Suprapubic skin (tissue), 4 donors: ENCODE measurements at places on chromosomes 16 and 17.

GRCh38 chr16:85784813-85785212 lies 14.5 kb downstream of the EMC8 start:
- DNase-seq: no peak

DNA sequence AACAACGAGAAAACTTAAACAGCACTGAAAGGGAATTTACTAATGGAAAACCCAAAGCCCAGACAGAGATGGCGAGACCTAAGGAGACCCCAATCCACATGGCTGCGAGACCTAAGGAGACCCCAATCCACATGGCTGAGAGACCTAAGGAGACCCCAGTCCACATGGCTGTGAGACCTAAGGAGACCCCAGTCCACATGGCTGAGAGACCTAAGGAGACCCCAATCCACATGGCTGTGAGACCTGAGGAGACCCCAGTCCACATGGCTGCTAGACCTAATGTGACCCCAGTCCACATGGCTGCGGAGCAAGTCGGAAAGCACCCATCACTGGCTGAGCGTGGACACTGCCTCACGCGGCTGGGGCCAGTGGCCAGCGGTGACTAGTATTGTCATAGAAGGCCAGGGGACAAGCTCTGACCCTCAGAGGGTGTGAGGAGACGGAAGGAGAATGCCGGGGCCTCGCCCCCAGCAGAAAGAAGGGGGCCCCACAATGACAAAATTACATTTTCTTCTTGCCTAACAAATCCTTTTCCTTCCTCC lies 241.8 kb downstream of the C16orf95 start:
- no peak for DNase-seq

DNA sequence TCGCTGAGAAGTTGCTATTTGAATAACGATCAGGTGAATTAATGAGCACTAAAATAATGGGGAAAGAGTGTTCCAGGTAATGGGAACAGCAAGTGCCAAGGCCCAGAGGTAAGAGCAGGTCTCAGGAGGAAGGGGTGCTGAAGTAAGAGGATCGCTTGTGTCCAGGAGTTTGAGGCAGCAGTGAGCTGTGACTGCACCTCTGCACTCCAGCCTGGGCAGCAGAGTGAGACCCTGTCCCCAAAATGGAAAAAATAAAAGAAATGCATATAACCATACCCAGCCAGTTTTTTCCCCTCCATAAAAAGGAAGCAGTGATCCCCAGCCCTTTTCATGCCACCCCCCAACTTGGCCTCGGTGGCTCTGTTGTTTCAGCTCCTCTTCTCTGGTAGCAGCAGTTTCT lies 16.8 kb upstream of the HAS3 start:
- no peak for DNase-seq

- DNase-seq: no peak
Observed at GRCh38 chr17:56985371-56986162, 7.6 kb downstream of the SCPEP1 start.

DNA sequence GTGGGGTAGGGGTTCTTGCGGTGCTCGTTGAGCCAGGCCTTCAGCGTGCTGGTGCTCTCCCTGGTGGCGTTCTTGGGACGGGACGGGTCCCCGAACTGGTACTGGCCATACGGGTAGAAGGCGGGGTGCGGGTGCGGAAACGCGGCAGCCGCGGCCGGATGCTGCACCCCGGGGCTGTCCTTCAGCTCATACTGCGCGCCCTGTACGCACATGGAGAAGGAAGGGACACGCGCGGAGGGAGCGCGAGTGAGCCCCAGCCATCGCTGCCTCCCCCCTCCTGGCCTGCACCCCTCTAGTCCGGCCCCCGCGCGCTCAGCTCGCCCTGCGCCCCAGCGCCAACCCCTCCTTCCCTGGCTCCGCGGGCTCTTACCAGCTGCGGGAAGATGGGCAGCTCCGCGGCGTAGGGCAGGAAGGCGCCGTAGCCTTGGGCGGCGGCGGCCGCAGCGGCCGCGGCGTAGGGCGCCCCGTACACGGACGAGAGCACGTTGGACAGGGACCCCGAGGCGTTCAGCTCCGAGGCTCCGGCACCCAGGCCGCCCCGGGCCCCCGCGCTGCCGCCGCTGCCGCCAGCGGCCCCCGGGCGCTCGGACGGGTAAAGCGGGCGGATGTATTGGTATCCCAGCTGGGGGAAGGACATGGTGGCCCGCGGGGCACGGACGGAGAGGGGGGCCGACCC lies 1.0 kb downstream of the IRX3 start:
- DNase-seq: peak; percentile 78

- DNase-seq: no peak
Observed at GRCh38 chr16:59039066-59039720, 305.1 kb upstream of the GOT2 start.

DNA sequence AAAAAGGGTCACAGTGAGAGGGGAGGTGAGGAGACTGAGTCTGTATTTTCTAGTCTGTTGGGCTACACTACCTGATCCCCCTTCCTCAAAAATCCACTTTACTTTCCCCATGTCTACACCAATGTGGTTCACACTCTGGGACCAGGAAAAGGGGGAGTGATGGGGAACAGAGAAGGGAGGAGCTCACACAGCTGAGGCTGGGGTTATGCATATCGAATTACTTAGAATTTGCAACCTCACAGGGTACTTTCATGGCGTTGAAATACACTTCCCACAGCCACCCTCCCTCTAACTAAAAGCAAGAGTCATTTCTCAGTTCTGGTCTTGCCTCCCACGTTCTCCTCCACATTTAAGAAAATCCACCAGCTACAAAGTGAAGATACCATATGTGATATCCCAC lies 14.1 kb downstream of the MAPT start:
- no peak for DNase-seq

DNA sequence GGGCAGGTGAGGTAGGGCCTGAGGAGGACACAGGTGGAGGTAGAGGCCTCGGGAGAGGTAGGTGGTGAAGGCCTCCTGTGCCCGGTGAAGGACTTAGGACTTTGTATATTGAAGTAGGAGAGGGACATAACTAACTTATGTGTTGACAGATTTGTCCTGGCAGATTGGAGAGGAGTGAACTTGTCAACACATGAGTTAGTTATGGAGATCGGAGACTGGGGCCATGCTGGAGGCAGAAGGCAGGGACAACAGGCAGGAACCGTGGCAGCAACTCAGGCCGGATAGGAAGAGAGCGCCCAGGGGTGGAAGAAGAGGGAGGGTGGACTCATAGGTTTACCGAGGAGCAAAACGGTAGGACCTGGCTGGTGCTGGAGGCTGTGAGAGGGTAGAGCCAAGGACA lies 18.4 kb downstream of the GLP2R start:
- no peak for DNase-seq

GRCh38 chr16:19896951-19897350 lies 12.3 kb upstream of the GPRC5B start:
- no peak for DNase-seq

GRCh38 chr16:27503662-27504061 lies 46.1 kb downstream of the GTF3C1 start:
- no peak for DNase-seq
